Activated CD8-positive, alpha-beta T cell treated with anti-CD3 and anti-CD28 coated beads, Interleukin-2, amount 10 ng/mL, durations not matched to agents 7 days and 5 days (primary cell): ENCODE measurements at places on chromosomes 6 and 20. TPM values are rescaled to one million over a fixed set of nuclear protein-coding genes. Genes with fewer than 3 reads are reported as not detected.
A peak's percentile ranks its signal among the peaks of the same experiment; 100 is the strongest.

SSTR4 gene
- not detected for total RNA-seq

TBC1D32 gene
- 11.4 TPM for total RNA-seq

ULBP2 gene
- 0.60 TPM for total RNA-seq

CALHM4 gene
- total RNA-seq: not detected

BPIFA1 gene
- not detected for total RNA-seq

- DNase-seq: no peak
Observed at GRCh38 chr6:137342607-137343190, 123.5 kb upstream of the IFNGR1 start.

GRCh38 chr6:43728586-43728985 lies 41.0 kb upstream of the MRPS18A start:
- no peak for DNase-seq

DNA sequence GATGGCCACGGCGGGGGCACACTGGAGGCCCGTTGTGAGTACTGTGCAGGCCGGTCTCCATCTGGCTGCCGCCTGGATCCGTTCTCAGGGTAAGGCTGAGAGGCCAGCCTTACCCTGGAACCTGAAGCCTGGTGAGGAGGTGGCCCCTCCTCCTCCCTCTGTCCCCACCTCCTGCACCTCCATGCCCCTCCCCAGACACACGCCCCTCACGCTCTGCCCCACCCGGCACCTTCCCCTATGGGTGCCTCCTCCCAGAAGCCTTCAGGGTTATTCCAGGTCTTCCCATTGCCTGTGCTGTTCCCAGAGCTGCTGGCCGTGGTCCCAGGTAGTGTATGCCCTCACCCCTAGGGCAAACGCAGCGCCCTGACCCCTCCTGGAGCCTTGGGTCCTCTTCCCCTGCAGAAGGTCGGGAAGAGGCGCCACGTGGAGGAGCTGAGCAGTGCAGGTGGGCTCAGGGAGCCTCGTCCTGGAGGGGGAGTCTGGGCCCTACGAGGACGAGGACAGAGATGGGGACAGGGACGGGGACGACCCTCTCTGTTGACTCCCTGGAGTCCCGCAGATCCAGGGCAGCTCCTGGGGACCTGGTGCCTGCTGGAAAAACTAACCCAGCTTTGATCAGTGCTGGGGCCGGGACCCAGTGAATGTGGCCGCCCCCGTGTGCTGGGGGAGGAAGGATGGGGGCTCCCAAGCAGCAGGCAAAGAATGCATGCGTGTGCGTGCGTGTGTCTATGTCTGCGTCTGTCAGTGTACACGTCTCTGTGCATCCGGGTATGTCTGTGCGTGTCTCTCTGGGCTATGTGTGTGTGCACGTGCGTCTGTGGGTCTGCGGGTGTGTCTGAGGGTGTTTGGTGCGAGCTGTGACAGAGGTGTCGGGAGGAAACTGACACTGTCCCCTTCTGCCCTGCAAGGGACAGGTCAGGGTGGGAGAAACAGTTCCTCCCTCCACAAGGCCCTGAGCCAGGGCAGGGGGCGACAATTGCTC lies 8.2 kb upstream of the HRH3 start:
- DNase-seq: no peak

- DNase-seq: no peak
Observed at GRCh38 chr6:45643126-45643525, 265.4 kb upstream of the SUPT3H start.

GRCh38 chr20:53839423-53840176 lies 230.8 kb downstream of the BCAS1 start:
- DNase-seq: peak; percentile 88

GRCh38 chr6:90065173-90065572 lies 170.9 kb downstream of the GJA10 start:
- no peak for DNase-seq
